NCI-H1436 (cell line): ENCODE measurements at places on chromosomes 16 and 17.

DNA sequence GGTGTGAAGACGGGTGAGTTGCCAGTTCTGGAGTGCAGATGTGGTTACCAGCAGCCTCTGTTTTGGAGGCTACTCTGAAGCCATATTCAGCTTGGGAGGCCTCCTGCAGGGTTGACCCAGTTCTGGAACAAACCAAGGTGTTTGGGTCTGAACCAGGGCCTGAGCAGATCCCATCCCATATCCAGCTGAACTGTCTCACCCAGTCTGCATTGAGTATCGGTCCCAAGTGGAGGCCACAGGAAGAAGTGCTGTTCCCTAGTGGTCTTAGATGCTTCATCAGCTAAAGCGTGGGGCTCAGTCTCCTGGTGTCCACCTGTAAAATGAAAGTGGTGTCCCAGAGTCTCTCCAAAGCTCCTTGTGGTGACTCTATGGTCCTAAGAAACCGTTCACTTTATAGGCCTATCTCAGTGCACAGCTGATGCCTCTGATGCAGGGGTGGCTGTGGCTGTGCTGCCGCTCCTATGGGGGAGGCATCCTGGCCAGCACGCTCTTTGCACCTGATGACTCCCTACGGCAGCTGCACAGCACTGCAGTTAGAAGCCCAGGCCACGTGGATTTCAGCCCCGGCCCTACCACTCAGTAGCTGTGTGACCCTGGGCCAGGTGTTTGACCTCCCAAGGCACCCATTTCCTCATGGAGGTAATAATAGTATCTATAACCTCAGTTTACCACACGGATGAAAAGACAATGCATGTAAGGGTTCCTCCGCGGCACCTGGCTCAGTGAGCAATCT is 21.0 kb downstream of the CBX4 start:
- no peak for DNase-seq

DNA sequence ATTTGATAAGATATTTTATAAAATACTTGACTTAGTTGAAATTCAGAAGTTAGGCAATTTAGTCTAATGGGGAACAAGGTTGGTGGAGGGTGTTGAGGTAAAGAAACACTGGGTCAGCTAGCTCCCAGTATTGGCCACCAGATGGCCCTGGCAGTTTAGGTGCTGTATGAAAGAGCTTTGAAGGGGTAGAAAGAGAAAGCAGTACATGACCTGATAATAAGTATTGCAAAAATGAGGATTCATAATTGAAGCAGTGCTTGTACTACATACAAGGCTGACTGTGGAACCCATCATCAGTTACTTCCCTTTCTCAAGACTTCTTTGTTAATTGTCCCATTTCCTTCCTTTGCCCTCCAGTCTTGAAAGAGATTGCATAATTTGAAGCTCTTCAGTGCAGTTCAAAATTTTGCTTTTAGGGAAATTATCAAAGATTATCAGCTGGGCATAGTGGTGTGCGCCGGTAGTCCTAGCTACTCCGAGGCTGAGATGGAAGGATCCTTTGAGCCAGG is 29.4 kb downstream of the TANC2 start:
- DNase-seq: peak; percentile 9

GRCh38 chr16:17347624-17348023 is 123.1 kb downstream of the XYLT1 start:
- DNase-seq: no peak

- no peak for DNase-seq
Measured at GRCh38 chr17:79587421-79587820, 23.4 kb downstream of the RBFOX3 start.

DNA sequence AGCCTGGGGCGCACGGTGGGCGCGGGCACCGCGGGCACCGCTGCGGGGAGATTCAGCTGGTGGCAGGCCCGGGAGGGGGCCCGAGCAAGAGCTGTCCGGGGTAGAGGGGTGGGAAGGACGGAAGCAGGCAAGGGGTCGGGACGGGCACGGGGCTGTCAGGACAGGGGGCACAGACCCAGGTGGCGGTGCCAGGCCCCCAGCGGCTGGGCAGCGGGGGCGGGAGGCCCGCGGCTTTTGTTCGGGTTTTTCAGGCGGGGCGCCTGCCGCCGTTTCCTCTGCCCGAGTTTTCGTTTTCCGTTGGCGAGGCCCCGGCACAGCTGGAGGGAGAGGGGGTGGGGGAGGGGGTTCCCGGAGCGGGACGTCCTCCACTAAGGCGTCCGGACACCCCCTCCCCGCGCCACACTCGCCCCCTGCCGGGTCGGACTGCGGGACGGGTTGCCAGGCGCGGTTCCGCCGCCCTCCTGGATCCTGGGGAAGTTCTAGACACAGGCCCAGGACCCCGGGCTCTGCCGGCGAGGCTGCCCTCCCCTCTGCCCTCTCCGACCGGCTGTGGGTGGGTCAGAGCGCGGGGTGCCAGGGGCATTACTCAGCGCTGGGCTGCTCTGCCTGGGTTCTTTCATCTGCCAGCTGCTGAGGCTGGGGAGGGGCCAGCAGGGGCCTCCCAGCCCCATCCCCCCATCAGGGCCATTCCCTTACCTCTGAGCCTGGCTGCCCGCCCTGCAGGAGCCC is 543 bp downstream of the ARHGAP23 start:
- DNase-seq: no peak

DNA sequence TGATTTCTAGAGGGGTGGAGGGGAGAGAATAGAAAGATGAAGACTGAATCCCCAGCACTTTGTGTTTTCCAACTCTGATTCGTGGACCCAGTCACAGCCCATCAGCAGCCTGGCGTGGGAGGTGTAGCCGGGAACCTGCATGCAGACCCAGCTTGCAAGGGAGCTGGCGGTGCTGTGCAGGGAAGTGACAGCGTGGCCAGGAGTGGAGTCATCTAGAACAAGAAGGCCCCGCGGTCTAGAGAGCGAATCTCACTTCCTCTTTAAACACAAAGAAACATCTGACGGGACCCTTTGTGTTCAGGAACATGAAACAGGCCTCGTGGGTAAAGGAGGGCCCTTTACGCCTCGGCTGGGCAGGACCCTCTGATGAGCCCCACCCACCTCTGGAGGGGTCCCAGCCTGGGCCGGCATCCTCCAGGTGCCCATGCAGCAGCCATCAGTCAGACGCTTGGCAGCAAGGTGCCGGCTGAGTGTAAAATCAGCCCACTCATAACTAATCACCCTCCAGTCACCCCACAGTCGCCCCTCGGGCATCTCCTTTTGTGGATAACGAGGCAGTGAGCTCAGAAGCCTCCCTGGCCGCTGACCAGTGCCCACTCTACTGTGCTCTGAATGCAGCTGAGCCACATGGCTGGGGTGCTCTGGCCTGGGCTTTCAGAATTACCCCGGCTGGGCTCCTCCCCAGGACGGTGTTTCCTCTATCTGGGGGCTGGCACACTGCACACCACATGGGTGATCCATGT is 4.4 kb downstream of the SNAI3 start:
- no peak for DNase-seq

- peak; percentile 47 for DNase-seq
Measured at GRCh38 chr17:40168262-40168832, 8.9 kb upstream of the RAPGEFL1 start.

DNA sequence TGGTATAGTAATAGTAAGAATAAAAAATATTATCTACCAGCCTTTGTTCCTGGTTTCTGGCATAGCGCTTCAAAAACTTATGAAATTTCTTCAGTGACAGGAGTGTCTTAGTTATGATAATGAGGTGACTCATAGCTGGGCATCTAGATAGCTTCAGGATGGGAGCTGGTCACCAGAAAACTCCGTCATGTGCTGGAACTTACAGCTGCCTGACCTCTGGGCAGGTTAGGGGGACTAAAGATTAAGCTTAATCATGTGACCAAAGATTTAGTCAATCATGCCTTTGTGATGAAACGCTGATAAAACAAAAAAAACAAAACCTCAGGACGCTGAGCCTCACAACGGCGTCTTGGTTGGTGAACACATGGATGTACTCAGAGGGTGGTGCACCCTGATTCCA is 154.2 kb downstream of the MYO1D start:
- DNase-seq: no peak

DNA sequence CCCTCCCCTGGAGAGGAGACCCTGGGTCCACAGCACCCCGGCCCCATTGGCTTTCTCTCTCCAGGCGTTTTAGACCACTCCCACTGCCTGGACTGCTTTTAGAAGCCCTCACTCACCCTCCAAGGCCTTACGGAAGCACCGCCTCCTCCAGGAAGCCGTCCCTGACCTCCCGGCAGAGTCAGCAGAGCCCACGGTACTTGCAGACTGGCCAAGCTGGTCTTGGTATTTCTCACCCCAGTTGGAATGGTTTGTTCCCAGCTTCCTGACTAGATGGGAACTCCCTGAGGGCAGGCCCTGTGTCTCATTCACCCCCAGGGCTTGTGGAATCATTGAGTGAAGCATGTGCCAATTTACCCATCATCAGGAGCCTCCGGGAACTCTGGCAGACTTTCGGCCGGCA is 9.2 kb downstream of the SCGB1C2 start:
- DNase-seq: no peak

- no peak for DNase-seq
Measured at GRCh38 chr16:30381291-30382041, 895 bp downstream of the SEPTIN1 start.

DNA sequence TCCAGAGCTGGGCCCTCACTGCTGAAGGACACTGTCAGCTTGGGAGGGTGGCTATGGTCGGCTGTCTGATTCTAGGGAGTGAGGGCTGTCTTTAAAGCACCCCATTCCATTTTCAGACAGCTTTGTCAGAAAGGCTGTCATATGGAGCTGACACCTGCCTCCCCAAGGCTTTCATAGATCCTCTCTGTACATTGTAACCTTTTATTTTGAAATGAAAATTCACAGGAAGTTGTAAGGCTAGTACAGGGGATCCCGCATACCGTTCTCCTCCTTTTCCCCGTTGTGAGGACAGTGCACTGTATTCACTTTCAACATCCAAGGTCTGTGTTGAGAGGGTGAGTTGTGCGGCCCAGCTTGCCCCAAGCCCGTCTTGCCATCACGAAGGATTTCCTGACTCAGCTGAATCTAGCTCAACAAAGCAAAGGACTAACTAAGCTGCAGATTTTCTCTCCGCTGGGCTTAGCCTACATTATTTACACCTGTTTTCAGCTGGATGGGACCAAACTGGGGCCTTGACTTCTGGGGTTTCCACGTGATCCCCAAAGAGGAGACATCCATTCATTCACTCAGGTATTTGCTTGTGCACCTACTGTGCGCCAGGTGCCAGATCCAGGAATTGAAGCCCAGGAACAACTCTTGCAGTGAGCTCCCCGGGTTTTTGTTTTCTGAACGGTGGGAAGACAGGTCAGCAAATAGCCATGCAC is 5.2 kb upstream of the TMEM235 start:
- no peak for DNase-seq

- DNase-seq: no peak
Measured at GRCh38 chr17:28177351-28177750, 134.9 kb downstream of the NLK start.

DNA sequence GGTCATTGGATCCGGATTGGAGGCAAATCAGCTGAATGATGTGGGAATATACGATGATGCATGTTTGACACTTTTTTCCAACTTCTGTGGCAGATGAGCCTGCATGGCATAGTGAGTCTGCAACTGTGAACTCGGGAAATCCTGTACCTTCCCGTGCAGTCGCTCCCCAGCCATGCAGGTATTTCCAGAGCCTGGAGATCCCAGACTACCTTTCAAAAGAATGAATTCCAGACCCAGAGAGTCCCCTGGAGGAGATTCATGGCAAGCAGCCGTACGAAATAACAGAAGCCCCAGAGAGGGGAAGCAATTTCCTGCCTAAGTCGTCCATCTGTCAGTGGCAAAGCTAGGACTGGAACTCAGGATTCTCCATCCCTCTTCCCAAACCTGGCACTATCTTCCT is 75.7 kb upstream of the FAM20A start:
- no peak for DNase-seq

DNA sequence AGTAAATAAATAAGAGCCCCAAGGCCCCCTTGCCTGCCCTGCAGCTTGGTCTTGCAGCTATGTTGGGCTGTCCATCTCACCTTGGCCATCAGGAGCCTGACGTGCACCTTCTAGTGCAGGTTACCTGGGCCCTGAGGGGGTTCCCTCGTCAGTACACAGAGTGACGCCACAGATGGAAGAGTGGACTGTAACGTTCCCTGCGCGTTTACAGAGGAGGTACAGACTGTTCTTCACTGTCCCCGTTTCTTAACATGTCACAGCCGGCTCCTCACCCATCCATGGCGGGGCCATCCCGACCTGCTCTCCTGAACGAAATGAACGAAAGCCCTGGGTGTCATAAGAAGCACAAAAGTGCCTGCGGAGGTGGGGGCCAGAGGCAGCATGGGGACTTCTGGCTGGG is 15.9 kb upstream of the FASN start:
- no peak for DNase-seq

- no peak for DNase-seq
Measured at GRCh38 chr17:42441371-42442195, 17.1 kb upstream of the ATP6V0A1 start.

DNA sequence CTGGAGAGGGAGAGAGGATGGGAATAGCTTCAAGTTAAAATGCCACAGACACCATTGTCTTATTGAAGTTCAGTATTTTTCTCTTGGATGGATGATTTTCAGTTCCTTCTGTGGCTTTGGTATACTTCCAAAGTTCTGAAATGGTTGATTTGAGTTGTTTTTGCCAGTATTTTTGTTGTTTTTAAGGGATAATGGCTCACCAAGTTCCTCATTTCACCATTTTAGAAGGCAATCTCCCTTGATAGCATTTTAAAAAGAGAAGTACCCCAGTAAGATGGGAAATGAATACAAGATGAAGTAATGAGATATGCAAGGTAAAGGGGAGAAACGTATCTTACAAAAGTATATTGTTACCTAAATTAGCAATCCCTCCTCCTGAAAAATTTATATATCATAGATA is 18.5 kb upstream of the SPDYE4 start:
- DNase-seq: no peak

- no peak for DNase-seq
Measured at GRCh38 chr17:81458628-81459027, 54.0 kb downstream of the ACTG1 start.

DNA sequence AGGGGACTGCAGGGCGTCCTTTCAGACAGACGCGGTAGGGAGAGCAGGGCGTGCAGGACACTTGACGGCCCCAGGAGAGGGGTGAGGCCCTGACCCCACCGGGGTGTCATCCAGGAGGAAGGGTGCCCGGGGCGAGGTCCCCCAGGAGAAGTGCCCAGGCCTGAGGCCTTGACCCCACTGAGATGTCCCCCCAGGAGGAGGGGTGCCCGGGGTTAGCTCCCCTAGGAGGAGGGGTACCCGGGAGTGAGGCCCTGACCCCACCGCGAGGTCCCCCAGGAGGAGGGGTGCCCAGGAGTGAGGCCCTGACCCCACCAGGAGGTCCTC is 27.2 kb upstream of the METRNL start:
- no peak for DNase-seq

DNA sequence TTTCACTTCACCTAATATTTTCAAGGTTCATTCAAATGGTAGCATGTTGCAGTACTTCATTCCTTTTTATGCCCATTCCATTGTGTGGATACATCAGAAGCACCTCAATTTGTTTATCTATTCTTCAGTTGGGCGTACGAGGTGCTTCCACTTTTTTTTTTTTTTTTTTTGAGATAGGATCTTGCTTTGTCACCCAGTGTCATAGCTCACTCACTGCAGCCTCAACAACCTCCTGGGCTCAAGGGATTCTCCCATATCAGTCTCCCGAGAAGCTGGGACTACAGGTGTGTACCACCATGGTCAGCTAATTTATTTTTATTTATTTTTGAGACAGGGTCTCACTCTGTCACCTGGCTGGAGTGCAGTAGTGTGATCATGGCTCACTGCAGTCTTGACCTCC is 22.5 kb upstream of the SPNS3 start:
- no peak for DNase-seq
